ENCODE measurements at places on chromosomes 7 and 10.
A peak's percentile ranks its signal among the peaks of the same experiment; 100 is the strongest.

- no peak for DNase-seq
Observed at GRCh38 chr10:48796713-48797245, 112.1 kb downstream of the WDFY4 start.

DNA sequence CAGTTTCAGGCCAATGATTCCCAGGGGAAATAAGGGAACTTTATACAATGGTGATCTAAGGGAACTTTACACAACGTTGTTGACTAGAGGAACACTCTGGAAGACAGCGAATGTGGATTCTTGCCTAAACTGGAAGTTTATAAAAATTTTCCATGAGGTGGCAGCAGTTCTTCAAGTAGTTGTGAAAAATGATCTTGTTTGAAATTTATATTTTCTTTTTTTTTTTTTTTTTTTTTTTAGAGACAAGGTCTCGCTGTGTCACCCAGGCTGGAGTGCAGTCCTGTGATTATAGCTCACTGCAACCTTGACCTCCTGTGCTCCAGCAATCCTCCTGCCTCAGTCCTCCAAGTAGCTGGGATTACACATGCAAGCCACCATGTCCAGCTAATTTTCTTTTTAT, 32.1 kb upstream of the GTF2I start:
- no peak for DNase-seq

DNA sequence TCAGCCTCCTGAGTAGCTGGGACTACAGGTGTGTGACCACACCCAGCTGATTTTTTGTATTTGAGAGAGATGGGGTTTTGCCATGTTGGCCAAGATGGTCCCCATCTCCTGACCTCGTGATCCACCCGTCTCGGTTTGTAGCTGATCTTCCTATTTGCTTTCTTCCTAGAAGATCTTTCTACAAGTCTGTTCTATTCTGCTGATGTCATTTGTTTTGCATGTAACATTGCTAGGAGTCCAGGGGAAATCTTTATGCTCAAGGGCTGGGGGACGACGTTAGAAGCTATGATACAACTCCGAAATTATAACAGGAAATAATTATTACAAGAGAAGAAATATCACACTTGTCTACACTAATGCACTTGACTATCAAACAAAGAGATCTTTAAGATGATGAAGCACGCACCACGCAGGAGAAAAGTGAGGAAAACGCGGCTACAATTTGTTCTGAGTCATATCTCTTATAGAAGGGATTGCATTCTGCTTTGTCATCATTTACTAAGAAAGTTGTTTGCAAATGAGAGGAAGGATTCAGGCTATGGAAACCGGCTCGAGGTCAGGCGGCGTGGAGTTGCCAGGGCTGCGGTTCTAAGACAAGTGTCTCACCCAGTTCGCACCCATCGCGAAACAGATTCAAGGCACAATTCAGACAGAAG, 103.0 kb upstream of the CARD11 start:
- no peak for DNase-seq

DNA sequence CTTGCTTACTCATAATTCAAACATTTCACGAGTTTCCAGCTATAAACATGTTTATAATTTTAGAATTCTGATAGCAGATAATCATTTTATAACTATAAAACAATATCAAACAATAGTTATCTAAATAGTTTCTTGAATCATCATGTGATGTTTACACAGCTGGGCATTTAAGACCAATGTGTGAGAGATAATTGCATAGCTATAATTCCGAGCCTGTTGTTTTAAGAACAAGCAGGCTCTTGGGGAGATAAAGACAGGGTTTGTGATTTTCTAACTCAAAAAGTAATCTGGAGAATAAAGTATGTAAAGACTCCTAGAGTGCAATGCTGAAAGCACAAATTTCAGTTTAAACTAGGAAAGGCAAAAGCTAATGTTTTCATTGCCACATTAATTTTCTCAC, 331.2 kb downstream of the LRRTM3 start:
- DNase-seq: no peak

- no peak for DNase-seq
Observed at GRCh38 chr10:86064219-86064618, 302.4 kb downstream of the GRID1 start.

DNA sequence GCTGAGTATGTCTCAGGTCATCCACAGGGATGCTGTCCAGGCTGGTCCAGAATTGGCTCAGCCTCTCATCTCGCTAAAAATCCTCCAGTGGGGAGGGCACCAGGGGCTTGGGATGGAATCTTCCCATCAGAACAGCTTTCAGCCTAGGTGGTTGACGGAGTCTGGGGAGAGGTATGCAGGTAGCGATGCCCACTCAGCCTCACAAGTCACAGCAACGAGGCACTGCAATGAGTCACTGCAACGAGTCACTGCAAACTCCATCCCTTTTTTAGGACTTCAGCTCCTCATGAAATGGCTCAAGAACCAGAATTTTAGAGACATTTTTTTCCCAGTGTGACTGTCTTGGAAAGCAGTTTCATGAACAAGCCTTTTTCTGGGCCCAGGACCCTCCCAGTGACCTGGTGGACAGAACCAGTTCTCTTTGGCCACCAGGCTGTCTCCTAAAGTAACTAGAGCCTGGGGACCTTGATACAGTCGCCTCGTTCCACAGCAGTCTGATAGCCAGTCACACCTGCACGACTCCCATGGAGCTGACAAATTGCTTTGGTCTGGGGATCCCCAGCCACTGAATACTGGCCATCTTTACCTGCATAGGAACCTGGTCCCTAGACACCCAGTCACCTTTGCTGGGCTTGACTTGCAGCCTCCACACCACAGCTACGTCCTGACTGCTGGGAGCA, 41.3 kb upstream of the PPP2R2D start:
- no peak for DNase-seq

- DNase-seq: no peak
Observed at GRCh38 chr7:915291-916218, 38.9 kb downstream of the ADAP1 start.

DNA sequence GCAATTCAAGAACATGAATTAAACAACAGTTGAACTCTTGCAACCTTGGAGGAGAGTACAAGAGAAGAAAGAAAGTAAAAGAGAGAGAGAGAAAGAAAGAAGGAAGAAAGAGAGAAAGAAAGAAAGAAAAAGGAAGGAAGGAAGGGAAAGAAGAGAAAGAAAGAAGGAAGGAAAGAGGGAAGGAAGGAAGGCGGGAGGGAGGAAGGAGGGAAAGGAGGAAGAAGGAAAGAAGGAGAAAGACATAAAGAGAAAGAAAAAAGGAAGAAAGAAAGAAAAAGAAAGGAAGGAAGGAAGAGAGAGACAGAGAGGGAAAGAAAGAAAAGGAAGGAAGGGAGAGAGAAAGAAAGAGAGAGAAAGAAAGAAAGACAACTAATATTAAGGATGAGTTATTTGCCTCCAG, 1106.7 kb downstream of the TYW1 start:
- no peak for DNase-seq

GRCh38 chr7:128422842-128423241, 13.1 kb upstream of the IMPDH1 start:
- DNase-seq: no peak

- no peak for DNase-seq
Observed at GRCh38 chr7:87317691-87318245, 27.7 kb upstream of the CROT start.

GRCh38 chr10:91759581-91759986, 38.6 kb upstream of the TNKS2 start:
- no peak for DNase-seq

GRCh38 chr7:20519645-20520044, 95.8 kb upstream of the ABCB5 start:
- no peak for DNase-seq

DNA sequence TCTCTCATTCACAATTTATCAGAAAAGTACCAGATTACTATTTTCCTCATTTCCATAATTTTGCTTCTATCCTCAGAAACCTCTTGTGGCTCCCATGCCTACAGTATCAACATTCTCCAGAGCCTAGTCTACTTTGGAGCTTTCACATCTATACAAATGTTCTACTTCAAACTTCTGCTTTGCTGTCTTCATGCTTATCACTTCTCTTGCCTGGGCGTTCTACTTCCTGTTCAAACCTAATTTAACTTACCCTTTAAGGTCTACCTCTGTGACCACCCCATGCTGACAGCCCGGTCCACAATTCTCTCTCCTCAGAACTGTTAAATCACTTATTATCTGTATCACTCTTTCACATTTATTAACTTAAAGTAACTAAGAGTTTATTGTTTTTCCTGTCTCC, 6.1 kb upstream of the PTPN12 start:
- DNase-seq: no peak

DNA sequence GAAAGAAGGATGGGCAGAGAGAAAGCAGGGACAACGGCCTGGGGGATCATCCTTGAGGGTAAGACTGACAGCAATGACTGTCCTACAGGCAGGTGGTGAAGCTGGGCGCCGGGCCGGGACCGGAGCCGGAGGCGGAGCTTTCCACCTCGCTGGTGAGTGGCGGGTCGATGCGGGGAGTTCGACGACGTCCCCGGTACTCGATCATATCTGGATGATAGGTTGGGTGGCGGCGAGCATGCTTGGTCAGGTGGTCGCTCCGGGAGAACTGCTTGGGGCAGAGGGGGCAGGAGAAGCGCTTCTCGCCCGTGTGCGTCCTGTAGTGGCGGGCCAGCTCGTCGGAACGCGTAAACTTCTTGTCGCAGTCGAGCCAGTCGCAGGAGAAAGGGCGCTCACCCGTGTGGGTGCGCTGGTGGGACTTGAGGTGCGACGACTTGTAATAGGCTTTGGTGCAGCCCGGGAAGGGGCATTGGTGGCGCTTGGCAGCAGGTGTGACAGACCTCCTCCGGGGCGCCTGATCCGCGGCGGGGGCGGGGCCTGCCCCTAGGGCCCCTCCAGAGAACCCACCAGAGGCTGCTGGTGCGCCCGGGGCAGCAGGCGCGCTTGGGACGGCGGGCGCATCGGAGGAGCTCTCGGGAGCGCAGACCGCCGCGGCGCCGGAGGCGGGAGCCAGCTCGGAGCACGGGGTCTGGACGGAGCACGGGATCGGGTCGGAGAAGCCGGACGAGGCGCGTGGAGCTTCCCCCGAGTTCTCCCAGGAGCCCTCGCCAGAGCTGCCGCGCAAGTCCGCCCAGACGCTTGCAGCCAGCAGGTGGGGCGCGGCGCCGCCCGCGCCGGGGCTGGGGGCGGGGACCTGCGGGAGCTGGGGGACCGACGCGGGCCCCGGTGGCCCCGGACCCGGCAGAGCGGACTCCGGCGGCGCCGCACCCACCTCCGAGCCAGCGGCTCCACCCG, 752 bp downstream of the KLF14 start:
- peak; percentile 25 for DNase-seq

GRCh38 chr7:146982482-146982881, 865.9 kb downstream of the CNTNAP2 start:
- no peak for DNase-seq

- DNase-seq: no peak
Observed at GRCh38 chr10:116164291-116164690, 108.7 kb downstream of the GFRA1 start.

GRCh38 chr10:60461688-60462087, 72.0 kb upstream of the ANK3 start:
- DNase-seq: no peak

GRCh38 chr7:133853706-133854276, 273.3 kb upstream of the LRGUK start:
- peak; percentile 3 for DNase-seq

GRCh38 chr7:96059075-96059474, 262.8 kb downstream of the SLC25A13 start:
- no peak for DNase-seq

- no peak for DNase-seq
Observed at GRCh38 chr10:112716076-112716475, 234.0 kb upstream of the TCF7L2 start.

DNA sequence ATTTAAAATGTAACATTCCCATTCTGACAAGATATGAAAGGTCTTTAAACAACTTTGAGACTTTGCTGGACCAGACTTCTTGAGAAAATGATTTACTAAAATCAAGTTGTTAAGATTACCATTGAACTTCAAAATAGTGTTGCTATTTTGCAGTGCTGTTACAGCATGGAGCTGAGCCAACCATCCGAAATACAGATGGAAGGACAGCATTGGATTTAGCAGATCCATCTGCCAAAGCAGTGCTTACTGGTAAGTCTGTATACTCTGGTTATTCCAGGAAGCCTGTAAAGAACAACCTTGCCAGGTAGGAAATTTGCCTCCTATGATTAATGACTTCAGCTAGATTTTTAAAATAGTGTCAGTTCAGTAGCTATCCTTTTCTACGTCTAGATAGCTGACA, 18.8 kb downstream of the TNKS2 start:
- DNase-seq: no peak

DNA sequence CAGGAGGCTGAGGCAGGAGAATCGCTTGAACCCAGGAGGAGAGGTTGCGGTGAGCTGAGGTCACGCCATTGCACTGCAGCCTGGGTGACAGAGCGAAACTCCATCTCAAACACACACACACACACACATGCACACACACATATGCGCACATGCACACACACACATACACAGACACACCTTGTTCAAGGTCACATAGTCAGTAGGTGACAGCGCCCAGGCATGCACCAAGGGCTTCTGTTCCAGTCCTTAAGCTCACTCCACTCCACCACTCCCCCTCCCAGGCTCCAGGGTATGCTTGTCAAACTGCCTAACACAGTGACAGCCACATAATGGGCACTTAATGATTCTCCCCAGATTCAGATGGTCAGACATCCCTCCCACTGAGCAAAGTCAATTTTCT, 37.0 kb downstream of the KCNMA1 start:
- DNase-seq: no peak

DNA sequence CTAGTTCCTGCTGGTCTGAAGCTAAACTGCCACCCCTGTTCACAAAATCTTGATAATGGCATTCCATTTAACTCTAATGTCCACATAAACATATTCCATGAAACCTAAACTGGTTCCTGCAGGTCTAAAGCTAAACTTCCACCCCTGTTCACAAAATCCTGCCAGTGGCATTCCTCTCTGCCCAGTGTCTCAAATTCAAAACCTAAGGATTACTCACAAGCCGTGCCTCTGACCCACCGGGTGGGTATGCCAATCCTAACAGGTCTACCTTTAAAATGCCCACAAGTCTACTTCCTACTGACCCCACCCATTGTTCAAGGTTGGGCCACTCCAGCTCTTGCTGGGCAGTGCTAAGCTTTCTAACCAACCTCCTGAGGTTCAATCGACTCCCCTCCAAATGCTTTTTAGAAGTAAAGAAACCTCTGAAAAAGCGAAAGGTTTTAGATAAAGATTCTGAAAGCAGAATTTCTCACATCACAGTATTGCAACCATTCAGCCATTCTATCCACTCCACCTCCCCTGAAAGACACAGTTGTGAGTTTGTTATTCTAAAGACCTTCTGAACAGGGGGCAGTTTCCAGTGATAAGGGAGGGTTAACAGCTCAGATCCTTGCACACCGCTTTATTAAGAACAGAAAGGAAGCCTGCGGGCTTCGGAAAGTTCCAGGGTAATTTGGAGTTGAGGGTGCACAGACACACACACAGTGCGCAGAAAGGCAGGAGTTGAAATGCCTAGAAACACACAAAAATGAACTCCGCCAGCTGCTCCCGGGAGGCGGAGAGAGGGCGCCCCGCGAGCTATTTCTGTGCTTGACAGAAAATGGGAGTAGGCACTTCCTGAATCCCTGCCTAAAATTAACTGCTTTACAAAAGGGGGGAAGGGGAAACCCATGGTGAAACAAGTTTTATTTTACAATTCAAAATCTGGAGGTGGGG, 87.7 kb downstream of the TNS3 start:
- DNase-seq: no peak

- DNase-seq: no peak
Observed at GRCh38 chr10:15879058-15879457, 18.8 kb upstream of the MINDY3 start.
